Stimulated activated CD4-positive, alpha-beta T cell treated with anti-CD3 and anti-CD28 coated beads, Interleukin-15, amount 100 ng/mL, for 1 hour (primary cell): ENCODE measurements at places on chromosomes 12 and 14.

- DNase-seq: no peak
Measured at GRCh38 chr14:51092965-51093364, 1.9 kb downstream of the TRIM9 start.

- no peak for DNase-seq
Measured at GRCh38 chr12:92759634-92760268, 57.0 kb downstream of the PLEKHG7 start.

DNA sequence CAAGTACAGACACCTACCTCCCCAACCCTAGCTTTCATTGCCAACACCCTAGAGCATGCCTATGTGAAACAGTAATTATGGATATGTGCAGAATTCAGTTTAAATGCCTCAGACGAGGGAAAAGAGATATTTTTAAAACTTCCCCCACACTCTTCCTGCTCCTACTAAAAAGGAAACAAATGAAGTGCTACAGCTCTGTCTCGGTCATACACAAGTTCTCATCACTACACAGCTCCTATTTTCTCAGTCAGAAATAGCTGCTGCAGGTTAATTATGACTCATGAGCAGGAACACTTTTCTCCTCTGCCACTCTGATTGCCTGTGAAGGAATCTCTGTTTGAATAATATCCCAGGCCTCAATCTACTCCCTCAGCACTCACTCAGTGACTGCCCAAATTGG, 703.6 kb upstream of the FLRT2 start:
- no peak for DNase-seq

- no peak for DNase-seq
Measured at GRCh38 chr14:91075553-91075952, 15.1 kb upstream of the RPS6KA5 start.

GRCh38 chr14:74954232-74954946, 1.0 kb downstream of the PGF start:
- no peak for DNase-seq
